ENCODE measurements at places on chromosomes 16 and 17. TPM values are rescaled to one million over a fixed set of nuclear protein-coding genes. Genes with fewer than 3 reads are reported as not detected.
A peak's percentile ranks its signal among the peaks of the same experiment; 100 is the strongest.

GRCh38 chr17:76138896-76139752 is 1.9 kb downstream of the FOXJ1 start:
- DNase-seq = no peak

DNA sequence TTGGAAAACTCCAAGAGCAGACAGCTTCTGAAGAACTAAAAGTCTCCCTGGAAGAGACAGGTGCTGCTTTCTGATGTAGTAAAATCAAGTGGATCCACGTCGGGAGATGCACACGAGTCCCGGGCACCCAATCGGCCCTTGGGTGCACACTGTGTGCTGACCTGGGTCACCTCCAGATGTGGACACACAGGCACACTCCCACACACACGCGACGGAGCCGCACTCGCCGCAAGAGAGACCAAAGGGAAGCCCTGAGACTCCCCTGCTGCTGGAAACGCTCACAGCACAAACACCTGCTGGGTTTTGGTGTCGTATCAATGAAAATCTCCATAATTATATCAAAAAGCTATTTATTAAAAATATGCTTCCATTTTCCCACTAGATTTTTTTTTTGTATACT is 94.2 kb downstream of the ANKRD11 start:
- no peak for DNase-seq

- peak; percentile 34 for DNase-seq
Measured at GRCh38 chr16:84281074-84281473, 13.6 kb upstream of the WFDC1 start.

GRCh38 chr17:13429201-13429600 is 172.5 kb downstream of the HS3ST3A1 start:
- no peak for DNase-seq

CACNG5 gene
- total RNA-seq = not detected

DNA sequence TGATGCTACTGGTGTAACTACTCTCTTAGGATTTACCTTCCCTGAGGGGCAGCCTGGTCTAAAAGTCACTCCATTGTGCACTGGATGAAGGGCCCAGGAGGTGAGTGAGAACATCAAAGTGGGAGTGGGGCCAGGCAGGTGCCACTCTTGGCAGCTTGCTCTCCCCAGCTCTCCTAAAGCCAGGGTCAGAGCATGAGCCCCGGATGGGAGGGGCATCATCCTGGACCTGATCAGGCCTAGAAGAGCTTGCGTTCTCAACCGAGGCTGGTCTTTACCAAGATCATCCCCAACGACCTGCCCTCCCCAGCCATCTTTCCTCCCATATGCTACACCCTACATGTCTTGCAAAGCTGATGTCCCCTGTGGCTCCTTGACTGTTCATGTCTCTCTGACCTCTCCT is 87.1 kb downstream of the AIPL1 start:
- DNase-seq = no peak

- DNase-seq = no peak
Measured at GRCh38 chr16:72930396-72930795, 117.5 kb downstream of the ZFHX3 start.

GRCh38 chr17:37180376-37180775 is 195.4 kb upstream of the C17orf78 start:
- no peak for DNase-seq

DNA sequence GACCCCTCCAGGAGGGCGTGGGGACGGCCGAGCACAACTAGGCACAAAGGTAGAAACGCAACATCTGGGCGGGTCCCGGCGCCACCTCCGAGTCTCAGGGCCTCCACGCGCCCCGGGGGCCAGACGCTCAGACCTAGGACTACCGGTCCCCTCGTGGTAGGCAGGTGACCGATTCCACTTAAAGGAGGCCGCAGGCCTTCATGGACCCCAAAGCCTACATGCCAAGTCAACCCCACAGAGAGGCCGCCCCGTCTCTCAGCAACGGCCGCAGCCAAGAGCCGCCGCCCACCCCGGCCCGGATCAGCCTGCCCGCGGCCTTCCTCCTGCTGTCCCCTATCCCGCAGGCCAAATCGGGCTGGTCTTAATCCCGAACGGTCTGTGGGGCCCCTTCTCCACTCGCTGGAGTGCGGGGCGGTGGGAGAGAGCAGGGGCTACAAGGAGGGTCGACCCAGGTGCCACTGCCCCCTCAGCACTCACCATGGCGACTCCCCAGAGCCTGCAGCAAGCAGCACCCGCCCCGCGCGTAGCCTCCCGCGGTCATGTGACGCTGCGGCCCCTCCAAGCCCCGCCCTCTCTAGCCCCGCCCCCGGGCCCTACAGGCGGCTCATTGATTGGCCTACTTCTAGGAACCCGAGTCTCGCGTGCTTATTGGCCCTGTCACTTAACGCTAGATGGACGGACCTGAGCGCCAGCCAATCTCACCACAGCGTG is at the start of gene VPS35:
Gene VPS35 (minus strand): TSS at position 525 of the 711 bp plus-strand sequence. CDS start 45 bp downstream, at position 480.
- peak; percentile 99 for DNase-seq

PLK1 gene
- 51.6 TPM for total RNA-seq

- DNase-seq = no peak
Measured at GRCh38 chr17:56742601-56743000, 91.1 kb downstream of the C17orf67 start.

DNA sequence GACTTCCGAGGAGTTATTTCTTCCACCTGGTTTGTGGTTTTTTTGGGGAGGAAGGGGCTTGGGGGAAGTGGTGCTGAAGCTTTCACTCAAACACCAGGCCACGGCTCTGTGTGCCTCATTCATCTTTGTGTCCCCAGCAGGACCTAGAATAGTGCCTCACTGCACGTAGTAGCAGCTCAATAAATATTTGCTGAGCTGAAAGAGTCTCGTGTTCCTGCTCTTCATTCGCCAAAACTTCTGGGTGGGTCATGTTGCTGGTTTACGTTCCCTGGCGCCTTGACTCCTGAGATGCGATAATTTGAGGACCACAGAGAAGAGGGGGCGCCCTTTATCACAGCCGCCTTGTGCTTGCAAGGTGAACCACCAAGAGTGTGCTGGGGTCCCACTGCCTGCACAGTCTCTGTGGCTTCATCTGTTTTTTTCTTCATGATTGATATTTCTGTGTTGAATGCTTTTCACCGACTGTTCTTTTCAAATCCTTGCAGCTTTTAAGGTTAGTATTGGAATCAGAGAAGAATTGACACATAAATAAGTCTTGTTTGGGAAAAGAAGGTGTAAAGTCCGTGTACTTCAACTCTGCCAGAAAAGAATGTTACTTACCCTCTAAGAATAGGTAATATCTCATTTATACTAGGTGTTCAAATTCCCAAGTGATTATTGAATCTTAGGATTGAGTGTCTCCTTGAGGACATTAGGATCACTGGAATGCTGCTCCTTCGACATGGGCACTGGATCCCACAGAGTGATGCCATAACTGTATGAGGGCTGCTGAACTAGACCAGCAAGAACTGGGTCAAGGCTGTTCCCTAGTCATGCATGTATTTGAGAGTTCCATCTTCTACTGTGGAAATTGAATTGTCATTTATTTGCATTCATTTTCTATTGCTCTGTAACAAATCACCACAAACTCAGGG is 92.7 kb upstream of the CLEC18A start:
- no peak for DNase-seq
